ENCODE measurements at places on chromosomes 3 and 15.

DNA sequence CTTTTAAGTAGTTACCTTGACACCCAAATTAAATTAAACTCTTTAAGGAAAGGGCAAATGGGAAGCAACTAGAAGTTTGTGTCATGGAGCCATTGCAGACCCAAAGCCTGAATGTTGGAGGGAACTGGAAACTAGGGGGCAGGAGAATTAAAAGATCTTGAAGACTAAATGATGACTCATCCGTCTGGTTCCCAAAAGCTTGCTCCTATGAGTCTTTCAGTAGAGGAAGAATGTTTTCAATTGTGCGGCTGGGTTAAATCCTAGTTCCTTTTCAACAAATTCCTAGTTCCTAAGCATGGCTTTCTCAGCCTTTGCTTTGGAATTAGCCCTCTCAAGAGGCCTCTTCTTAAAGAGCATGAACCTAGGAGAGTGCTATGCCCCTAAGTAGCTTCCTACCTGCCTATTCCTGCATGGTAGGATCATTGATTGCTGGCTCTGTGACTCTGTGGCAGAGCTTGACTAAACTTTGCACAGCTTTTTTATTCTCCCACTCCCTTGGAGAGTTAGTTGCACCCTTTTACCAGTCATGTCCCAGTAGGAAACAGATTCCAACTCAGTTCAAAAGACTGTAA is 17.7 kb downstream of the CLEC3B start:
- no peaks in the 10 kb centered on the region for H3K36me3 ChIP-seq
- no peaks in the 10 kb centered on the region for H3K27me3 ChIP-seq
- H3K4me3 ChIP-seq = no peak overlapping the region

- H3K27ac ChIP-seq = no peak overlapping the region
- no peak overlapping the region for H3K4me3 ChIP-seq
- peaks cover 28% of the 10 kb centered on the region for H3K36me3 ChIP-seq
- H3K4me1 ChIP-seq = no peaks in the 10 kb centered on the region
These were observed 74.2 kb downstream of the ATG7 start for GRCh38 chr3:11346416-11346815.

DNA sequence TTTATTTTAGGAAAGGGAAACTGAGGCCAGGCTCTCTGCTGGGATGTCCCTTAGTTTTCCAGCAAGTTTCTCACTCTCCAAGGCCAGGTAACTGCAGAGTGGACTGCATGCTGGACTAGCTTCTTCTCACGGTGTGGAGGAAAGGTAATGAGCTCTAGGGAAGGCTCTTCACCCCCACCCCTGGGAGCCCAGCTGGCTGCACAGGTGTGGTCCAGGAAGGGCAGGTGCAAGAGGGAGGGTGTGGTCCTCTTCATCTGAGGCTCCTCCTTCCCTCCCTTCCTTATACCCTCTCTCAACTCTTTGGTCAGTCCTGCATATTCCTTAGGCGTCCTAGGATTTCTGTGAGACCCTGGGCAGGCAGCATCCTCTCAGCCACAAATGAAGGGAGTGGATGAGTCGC is 33.9 kb downstream of the RNU5B-1 start:
- H3K4me1 ChIP-seq = no peaks in the 10 kb centered on the region
- DNase-seq = no peak
- H3K4me3 ChIP-seq = no peak overlapping the region
- H3K27me3 ChIP-seq = no peaks in the 10 kb centered on the region
- H3K36me3 ChIP-seq = no peaks in the 10 kb centered on the region

DNA sequence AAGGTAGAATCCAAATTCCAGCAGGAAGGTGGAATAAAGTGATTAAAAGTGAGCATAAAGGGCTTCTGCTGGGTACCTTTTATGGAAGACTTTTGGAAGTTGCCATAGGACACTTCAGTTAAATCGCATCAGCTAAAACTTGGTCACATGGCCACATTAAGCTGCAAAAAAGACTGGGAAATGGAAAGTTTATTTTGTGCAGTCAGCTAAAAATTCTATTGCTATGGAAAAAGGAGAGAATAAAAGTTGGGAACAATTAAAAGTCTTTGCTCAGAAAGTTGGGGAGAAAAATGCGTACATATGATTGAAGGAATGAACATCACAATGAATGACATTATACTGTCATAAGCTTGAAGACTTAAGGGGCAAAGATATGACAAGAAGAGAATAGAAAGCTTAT is 49.3 kb downstream of the FGF7 start:
- no peaks in the 10 kb centered on the region for H3K36me3 ChIP-seq
- no peak for DNase-seq
- H3K4me3 ChIP-seq = no peak overlapping the region
- no peaks in the 10 kb centered on the region for H3K27me3 ChIP-seq
- no peak overlapping the region for H3K27ac ChIP-seq

GRCh38 chr3:135649361-135649760 is 316.2 kb upstream of the PPP2R3A start:
- H3K36me3 ChIP-seq = no peaks in the 10 kb centered on the region
- H3K27ac ChIP-seq = no peak overlapping the region
- DNase-seq = no peak
- H3K4me3 ChIP-seq = no peak overlapping the region
- no peaks in the 10 kb centered on the region for H3K4me1 ChIP-seq
- H3K27me3 ChIP-seq = no peaks in the 10 kb centered on the region

DNA sequence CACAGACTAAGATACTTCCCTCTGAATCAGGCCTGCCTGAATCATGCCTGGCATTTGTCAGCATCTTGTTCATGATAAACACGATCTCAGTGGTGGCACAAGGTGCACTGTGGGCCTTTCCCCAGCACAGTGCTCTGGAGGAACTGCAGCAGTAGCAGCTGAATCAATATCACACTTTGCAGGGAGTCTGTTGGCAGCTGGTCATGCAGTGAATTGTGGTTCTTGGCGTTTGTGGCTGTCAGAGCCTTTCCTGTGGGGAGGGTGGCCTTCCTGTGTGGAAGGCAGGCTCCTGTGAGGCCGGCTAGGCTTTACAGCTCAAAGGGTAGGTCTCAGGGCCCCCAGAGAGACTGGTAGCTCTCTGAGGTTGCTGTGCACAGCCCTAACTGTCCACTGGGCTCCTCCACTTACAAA is 54.4 kb upstream of the TLE3 start:
- no peak overlapping the region for H3K4me3 ChIP-seq
- no peaks in the 10 kb centered on the region for H3K27me3 ChIP-seq
- no peaks in the 10 kb centered on the region for H3K36me3 ChIP-seq
- no peaks in the 10 kb centered on the region for H3K4me1 ChIP-seq

DNA sequence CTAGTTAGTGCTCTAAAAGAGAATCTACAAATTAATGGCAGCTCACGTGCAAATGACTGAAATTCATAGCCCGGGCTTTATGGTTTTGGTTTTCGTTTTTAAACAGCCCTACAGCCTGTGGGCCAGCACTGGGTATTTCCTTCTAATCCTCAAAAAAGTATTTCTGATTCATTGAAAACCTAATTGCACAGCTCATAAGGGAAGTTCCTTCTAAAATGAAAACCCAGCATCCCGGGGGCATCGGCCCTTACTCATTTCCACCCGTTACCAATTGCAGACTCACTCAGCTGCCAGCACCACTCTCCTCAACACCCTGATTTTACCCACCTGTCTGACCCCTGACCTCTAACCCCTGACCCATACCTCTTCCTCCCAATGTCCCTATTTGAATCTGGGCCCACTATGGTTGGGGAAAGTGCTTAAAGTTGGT is 59.5 kb upstream of the ZNF148 start:
- no peak overlapping the region for H3K4me3 ChIP-seq
- no peaks in the 10 kb centered on the region for H3K36me3 ChIP-seq
- H3K27me3 ChIP-seq = no peaks in the 10 kb centered on the region
- no peak for DNase-seq

- DNase-seq = no peak
- no peak overlapping the region for H3K27ac ChIP-seq
- no peak overlapping the region for H3K4me3 ChIP-seq
These were observed 3.5 kb upstream of the NEO1 start for GRCh38 chr15:73048624-73049295.

- H3K27me3 ChIP-seq = no peaks in the 10 kb centered on the region
- H3K36me3 ChIP-seq = no peaks in the 10 kb centered on the region
- no peak for DNase-seq
These were observed 68.5 kb downstream of the PLCH1 start for GRCh38 chr3:155676252-155676981.

DNA sequence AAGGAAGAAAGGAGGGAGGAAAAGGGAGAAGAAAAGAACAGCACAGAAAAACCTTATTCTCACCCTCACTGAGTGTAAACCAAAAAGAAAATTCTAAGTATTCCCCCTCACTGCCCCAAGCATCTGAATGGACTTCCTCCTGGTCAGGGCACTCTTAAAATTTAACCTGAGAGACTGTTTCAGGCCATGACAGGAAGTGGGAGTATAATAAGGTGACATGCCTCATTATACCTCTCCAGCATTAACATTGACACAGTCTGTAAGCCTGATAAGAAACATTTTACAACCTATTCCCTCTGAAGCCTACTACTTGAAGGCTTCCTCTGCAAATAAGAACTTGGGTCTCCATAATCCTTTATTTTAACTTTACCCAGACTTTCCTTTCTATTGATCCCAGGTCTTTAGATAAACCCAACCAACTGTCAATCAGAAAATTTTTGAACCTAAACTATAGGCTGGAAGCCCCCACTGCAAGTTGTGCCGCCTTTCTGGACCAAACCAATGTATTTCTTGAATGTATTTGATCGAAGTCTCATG is 41.7 kb downstream of the SLCO2A1 start:
- H3K4me3 ChIP-seq = no peak overlapping the region
- no peaks in the 10 kb centered on the region for H3K27me3 ChIP-seq
- no peaks in the 10 kb centered on the region for H3K4me1 ChIP-seq
- H3K27ac ChIP-seq = no peak overlapping the region
- no peaks in the 10 kb centered on the region for H3K36me3 ChIP-seq

DNA sequence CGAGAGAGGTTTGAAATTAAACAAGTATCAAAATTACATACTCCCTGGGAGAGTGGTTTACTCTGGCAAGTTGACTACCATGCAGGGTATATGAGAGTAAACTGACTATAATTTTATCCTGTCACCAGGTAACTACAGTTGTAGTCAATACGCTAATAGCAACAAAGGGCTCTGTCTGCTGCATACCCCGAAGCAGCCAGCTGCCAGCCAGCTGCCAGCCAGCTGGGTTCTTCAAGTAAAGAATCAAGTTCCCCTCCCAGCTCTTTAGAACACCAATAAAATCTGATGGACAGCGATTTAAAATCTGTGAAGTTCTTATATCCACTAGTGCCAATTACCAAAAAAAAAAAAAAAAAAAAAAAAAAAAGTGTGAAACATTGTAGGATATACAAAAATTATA is 417.7 kb upstream of the CFAP20DC start:
- no peaks in the 10 kb centered on the region for H3K36me3 ChIP-seq
- no peaks in the 10 kb centered on the region for H3K27me3 ChIP-seq
- DNase-seq = no peak
- no peak overlapping the region for H3K4me3 ChIP-seq
- H3K4me1 ChIP-seq = no peaks in the 10 kb centered on the region
- no peak overlapping the region for H3K27ac ChIP-seq

GRCh38 chr3:149095487-149095886 is 9.2 kb upstream of the HLTF start:
- no peak overlapping the region for H3K4me3 ChIP-seq
- H3K27me3 ChIP-seq = no peaks in the 10 kb centered on the region
- no peak overlapping the region for H3K27ac ChIP-seq
- H3K4me1 ChIP-seq = no peaks in the 10 kb centered on the region

DNA sequence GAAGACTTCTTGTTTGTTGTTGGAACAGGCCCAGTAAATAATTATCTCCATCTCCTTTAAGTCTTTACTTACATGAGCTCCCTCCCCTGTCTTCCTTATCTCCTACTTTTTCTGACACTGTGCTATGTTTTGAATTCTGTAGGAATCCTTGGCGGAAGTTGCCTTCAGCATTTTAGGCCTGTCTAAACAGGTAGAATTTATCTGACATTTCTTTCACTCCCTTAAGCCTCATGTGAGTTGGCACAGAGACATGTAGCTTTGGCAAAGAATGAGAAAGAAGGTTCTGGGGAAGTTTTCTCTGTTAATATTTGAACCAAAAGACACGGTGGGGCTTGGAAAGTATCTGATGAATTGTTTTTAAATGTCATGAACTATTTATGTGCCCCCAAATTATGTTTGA is 8.1 kb downstream of the MCTP2 start:
- no peaks in the 10 kb centered on the region for H3K27me3 ChIP-seq
- H3K27ac ChIP-seq = no peak overlapping the region
- no peaks in the 10 kb centered on the region for H3K4me1 ChIP-seq

GRCh38 chr3:133367403-133367802 is 32.5 kb upstream of the BFSP2 start:
- no peaks in the 10 kb centered on the region for H3K4me1 ChIP-seq
- no peaks in the 10 kb centered on the region for H3K36me3 ChIP-seq
- H3K27me3 ChIP-seq = no peaks in the 10 kb centered on the region
- no peak overlapping the region for H3K27ac ChIP-seq

DNA sequence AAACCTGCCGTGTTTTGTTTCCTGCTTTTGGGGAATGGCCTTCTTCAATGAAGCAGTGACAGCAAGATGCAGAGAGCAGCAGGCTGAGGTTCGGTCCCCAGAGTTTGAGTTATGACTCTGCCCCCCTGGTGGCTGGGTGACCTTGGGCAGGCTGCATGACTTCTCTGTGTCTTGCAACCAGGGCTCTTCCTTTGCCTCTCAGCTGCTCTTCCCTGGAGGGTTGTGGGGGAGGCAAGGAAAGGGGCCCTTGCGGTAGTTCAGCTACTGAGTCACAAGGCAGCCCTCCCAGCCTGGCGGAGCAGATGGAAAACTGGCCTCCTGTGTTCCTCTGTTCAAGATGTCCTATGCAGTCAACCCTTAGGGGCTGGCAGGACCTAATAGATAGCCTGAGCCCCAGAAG is 17.1 kb downstream of the CTXND1 start:
- no peak overlapping the region for H3K4me3 ChIP-seq
- no peaks in the 10 kb centered on the region for H3K4me1 ChIP-seq
- no peaks in the 10 kb centered on the region for H3K27me3 ChIP-seq
- no peak for DNase-seq
- H3K36me3 ChIP-seq = no peaks in the 10 kb centered on the region

GRCh38 chr3:149299938-149300801 is 33.3 kb downstream of the TM4SF18 start:
- H3K4me3 ChIP-seq = no peak overlapping the region
- H3K36me3 ChIP-seq = no peaks in the 10 kb centered on the region
- H3K27ac ChIP-seq = no peak overlapping the region
- no peak for DNase-seq

DNA sequence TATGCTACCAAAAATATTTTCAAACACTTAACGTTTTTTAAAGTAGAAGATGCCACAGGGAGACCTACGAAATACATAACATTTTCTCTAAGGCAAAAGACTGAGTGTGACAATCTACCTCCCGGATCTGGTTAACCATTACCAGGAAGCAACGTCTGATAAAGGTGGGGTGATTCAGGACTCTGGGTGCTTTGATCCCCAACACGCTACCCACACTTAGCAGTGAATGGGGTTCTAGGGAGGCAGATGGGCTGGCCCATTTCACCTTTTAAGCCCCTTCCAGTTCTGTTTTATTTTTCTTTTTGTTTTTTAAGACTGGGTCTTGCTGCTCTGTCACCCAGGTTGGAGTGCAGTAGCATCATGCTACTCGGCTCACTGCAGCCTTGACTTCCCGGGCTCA is 39.5 kb downstream of the EIF4E3 start:
- H3K27ac ChIP-seq = no peak overlapping the region
- DNase-seq = no peak
- no peaks in the 10 kb centered on the region for H3K27me3 ChIP-seq
